RWPE2 (cell line): ENCODE measurements at places on chromosomes 16 and 17.

GRCh38 chr17:19322861-19323260, 39.7 kb downstream of the B9D1 start:
- no peak for DNase-seq

GRCh38 chr16:66342294-66342900, 24.1 kb upstream of the CDH5 start:
- DNase-seq: no peak

DNA sequence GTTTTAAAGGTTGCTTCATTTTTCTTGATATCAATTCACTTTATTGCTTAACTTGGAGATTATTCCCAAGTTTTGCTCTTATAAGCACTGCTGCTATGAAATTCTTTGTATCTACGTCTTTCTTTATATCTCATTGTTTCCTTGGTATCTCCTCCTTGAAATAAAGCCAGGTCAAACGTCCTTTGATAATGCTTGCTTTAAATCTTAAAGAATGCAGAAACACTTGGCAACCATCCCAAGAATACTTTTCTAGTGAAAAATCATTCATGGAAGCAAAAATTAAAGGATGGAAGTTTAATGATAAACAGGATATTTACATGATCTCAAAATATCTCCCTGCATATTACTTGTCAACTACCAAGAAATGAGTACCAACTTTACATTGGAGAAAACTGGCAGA, 175.2 kb downstream of the CPPED1 start:
- no peak for DNase-seq

DNA sequence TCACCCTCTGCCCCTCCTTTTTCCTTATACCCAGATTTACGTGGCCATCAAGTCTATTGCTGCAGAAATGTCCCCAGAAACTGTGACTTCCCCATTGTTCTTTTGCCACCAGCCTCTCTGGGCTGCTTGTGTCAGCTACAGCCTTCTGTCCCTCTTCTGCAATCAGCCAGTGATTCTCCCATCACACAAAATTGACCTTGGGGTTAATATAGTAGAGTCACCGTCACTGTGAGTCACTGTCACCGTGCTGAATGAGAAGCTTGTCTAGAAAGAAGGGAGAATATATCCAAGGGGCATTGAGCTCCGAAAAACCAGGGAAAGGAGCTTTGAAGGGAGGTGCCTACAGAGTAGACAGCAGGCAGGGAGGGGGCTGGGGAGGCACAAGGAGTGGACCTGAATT, 290.5 kb downstream of the HAPSTR1 start:
- DNase-seq: no peak

DNA sequence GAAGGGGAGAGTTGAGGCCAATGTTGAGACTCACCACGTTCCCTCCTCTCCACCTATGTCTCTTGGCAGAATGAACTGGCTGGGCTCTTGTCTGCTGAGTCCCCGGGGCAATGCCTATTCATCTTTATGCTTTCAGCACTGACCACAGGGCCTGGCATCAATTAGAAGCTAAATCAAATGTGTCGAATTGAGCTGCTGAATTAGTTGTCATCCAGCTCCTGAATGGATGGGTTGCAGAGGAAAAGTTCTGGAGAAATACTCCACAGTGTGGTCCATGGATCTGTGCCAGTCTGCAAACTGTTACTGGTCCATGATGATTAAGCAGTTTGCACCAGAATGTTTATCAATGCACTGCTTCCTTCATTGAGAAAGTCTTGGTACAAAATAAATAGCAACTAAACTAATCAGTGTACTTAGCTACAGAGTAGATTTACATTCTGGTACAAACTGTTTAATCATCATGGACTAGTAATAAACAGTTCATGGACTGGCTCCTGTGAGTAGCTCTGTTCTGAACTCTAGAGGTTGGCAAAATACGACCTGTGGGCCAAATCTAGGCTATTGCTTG, 4.6 kb downstream of the CNGB1 start:
- DNase-seq: no peak
